Activated naive CD4-positive, alpha-beta T cell treated with Interleukin-2 at 50 U/mL for 16 hours (primary cell): ENCODE measurements at places on chromosomes 11 and 22.
A peak's percentile ranks its signal among the peaks of the same experiment; 100 is the strongest.

- DNase-seq, result peak; percentile 31
Measured at GRCh38 chr22:24994070-24994763, 41.7 kb downstream of the KIAA1671 start.

DNA sequence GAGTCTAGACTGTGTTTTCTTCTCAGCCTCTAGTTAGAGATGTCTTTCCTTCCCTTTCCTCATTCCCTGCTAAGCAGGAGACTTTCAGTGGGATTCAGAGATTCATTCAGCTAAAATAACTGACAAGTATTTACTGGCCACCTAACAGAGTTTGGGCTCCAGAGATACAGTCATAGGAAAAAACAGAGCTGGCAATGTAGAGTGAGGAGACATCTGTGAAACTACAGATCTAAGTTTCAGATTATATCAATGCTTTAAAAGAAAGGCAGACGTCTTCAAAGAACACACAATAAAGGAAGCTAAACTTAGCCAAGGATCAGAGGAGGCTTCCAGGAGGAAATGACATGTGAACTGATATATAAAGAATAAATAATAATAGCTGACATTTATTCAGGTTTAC lies 355.6 kb upstream of the DDI1 start:
- DNase-seq, result no peak

GRCh38 chr22:30185129-30185528 lies 61.4 kb downstream of the LIF start:
- DNase-seq, result peak; percentile 46

GRCh38 chr11:83691451-83691950 lies 405.3 kb upstream of the CCDC90B start:
- no peak for DNase-seq

GRCh38 chr22:18976197-18976751 lies 40.2 kb upstream of the PRODH start:
- DNase-seq, result no peak

GRCh38 chr11:95674657-95675358 lies 114.8 kb downstream of the FAM76B start:
- peak; percentile 31 for DNase-seq

- peak; percentile 26 for DNase-seq
Measured at GRCh38 chr11:64489831-64490441, 101.1 kb upstream of the SLC22A12 start.

- no peak for DNase-seq
Measured at GRCh38 chr11:111384494-111384893, 5.4 kb upstream of the POU2AF1 start.

GRCh38 chr11:134939031-134939430 lies 527.0 kb upstream of the B3GAT1 start:
- DNase-seq, result no peak

- no peak for DNase-seq
Measured at GRCh38 chr22:44179989-44180705, 578 bp upstream of the PARVG start.

DNA sequence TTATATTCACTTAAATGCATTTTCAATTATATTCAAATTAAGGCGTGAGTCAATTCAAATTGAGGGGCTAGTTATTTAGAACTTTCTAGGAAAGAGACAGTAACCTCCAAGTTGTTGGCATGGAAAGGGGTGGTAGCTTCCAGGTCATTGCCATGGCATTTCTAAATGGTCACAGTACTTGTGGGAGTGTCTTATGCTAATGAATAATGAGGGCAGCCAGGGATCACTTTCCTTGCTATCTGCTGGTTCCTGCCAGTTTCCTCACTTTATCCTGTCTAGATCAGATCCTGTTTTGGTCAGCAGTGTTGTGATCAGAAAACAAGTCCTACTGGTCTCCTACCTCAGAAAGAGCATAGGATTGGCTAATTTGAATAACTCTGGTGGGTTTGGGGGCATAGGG lies 21.8 kb upstream of the RNASEH2C start:
- DNase-seq, result no peak

DNA sequence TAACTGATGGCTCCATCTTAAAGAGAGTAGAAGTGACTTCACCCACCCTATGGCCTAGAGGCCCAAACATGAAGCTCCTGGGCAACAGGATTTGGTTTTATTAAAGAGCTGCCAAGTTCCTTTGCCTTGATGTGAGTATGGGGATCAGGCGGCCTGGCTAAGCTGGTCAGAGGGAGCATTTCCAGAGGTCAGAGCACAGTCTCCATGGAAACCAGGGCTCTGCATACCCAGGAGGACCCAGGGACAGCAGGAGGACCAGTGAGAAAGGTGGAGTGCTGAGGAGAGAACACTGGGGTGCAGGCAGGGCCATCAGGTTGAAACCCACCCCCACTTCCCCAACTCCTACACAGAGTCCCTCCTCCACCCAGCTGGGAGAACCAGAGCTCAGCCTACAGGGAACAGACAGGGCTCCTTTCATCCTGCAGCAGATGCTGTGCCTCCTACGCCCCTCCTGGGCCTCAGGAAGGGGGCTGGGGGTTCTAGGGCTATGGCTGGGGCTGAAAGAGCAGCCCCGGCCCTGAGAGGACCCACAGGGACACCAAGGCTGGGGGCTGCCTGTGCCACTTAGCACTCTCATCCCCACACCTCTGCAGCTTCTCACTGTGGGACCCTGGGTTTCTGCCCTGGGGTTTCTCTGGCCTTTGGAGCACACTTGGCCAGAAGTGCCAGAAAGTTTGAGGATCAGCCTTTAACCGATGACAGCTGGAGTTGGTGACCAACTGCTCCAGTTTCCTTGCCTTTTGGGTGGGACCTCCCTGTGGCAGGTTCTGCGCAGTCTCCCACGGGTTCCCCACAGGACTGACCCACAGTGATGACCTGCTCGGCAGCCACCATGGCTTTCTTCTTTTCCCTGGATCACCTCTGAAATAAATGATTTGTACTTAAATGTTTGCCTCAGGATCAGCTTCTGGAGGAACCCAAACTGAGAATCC lies 13.8 kb upstream of the P2RY6 start:
- DNase-seq, result no peak

GRCh38 chr11:61814247-61814957 lies 2.4 kb downstream of the FADS1 start:
- DNase-seq, result no peak

DNA sequence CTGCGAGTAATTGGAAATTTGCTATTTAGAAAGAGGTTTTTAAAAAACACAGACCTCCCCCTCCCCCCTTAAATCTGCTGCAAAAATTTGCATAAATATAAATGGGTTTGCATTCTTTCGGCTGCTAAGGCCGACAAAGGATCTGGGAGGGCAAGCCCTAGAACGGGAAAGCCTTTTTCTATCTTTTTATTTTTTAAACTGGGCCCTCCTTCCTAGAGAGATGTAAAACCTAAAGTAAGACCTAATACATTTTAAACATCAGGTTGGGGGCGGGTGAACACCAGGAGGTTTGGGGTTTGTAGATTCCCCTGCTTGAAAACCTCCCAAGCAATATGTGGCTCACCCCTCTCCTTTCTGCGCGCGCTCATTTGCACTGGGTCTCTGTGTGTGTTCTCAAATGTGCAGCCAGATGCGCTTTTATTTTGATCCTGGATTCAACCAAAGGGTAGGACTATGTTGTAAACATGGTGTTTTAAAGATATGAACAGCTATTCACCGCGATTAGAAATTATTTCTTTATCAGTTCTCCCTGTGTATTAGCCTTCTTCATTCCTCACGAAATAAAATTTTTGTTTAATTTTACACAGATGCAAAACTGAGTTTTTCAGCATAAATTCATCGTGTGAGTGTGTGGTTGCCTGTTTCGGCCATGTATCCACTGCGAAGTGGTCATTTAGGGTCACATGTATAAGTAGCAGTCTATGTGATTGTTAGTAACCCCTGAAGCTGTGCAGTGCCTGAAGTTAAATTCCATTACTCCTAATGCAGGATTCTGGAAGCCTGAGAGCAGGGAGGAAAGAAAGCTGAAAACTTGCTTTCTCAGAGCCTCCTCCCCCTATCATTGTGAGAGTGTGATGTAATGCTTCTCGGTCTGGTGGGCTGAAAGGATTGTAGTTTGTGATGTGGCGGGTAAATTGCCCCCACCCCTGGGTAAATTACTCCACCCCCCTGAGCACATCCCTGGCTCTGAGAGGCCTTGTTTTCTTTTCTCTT lies 988 bp downstream of the TNRC6B start:
- peak; percentile 32 for DNase-seq

- peak; percentile 57 for DNase-seq
Measured at GRCh38 chr11:121494355-121495099, 41.8 kb upstream of the SORL1-AS1 start.

GRCh38 chr11:19493446-19494213 lies 219.0 kb upstream of the NAV2 start:
- DNase-seq, result no peak
